Right kidney (tissue), 9 donors: ENCODE measurements at places on chromosomes 2 and 18.

GRCh38 chr2:239908744-239909143 is 116.4 kb downstream of the NDUFA10 start:
- no peak for DNase-seq

DNA sequence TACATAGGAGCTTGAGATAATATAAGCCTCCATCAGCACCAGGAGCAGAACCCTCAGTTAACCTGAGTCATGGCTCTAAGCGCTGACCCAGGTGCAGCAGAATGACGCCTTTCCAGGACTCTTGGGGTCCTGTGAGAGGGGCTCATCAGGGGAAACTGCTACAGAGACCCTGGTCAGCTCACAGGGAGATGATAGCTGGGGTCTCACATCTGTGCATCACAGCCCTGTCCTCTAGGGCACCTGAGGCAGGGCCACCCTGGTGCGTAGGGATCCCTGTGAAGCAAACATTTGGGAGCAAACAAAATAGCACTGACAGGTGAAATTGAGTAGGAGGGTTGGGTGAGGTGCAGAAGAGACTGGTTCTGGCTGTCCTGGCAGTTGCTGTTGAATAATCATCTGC is 219.2 kb downstream of the SH3RF3 start:
- DNase-seq = no peak

- no peak for DNase-seq
Observed at GRCh38 chr2:178827739-178828485, 20.7 kb upstream of the TTN start.

DNA sequence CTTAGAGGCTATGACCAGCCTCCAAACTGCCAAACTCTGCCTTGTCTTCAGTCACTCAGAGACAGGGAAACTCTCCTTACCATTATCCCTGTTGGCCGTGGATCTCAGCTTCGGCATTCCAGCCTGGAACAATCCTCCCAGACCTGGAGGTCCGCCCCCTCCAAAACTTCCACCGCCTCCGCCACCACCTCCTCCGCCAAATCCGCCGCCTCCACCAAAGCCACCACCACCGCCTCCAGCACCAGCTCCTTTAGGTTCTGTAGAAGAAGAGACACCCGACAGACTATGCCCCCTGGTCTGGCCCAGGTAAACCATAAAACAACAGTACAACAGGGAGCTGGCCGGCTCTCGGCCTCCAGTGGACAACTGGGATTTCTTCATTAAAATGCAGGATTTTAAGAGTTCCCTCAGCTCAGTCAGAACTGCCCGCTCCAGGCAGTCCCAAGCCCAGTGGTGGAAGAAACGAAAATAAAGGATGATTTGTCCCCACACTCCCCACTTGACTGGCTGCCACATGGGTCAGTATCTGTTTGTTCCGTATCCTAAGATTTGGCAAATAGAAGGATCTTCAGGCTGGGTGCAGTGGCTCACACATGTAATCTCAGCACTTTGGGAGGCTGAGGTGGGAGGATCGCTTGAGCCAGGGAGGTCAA is 22.4 kb downstream of the WIPF1 start:
- DNase-seq = no peak

GRCh38 chr2:110852051-110852450 is 119.7 kb downstream of the ACOXL start:
- no peak for DNase-seq

DNA sequence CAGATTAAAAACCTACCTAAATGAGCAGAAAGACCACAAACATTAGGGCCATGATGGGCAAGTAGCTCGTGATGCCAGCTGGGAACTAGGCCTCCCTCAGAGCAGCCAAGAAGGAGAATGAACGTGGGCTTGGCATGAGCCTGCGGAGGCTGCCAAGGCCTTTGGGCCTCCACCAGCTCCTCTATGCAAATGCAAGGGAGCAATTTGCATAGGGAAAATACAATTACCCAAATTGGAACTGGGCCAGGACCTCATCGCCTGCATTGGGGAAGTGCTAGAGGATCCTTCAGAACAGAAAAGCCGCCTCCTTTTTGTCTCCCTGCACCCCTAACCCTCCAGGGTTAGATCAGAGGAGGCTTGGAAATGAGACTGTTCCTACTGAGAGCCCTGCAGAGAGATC is 326.4 kb downstream of the SMAD2 start:
- no peak for DNase-seq

DNA sequence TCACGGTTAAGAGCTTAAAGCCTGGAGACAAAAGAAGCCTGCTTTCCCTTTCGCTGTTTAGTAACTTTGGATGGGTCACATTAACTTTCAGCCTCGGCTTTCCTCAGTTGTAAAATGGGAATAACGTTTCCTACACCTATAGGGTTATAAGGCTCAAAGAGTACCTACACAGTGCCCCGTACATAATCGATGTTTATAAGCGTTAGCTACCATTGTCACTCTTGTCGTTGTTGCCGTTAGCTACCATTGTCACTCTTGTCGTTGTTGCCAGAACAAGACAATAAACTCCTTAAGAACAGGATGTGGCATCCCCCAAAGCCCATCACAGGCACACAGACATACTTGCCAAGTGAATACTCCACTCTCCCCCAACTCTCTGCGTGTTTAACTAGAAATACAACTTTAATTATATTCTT is 901 bp upstream of the MFSD6 start:
- DNase-seq = no peak

GRCh38 chr2:231189571-231190495 is 8.6 kb upstream of the ARMC9 start:
- peak; percentile 65 for DNase-seq

GRCh38 chr2:5352286-5352685 is 339.9 kb upstream of the SOX11 start:
- DNase-seq = no peak

GRCh38 chr2:148907085-148907785 is 32.2 kb downstream of the KIF5C start:
- DNase-seq = no peak

- no peak for DNase-seq
Observed at GRCh38 chr2:153230977-153231376, 247.6 kb downstream of the RPRM start.

DNA sequence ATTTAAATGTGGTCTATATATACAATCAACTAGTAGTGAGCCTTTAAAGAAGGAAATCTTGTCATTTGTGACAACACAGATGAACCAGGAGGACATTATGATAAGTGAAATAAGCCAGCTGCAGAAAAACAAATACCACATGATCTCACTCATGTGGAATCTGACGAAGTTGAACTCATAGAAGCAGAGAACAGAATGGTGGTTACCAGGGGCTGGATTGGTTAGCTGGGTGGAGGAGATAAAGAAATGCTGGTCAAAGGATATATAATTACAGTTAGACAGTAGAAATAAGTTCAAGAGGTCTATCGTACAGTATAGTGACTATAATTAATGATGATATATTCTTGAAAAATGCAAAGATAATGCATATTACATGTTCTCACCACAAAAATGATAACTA is 267.9 kb downstream of the FBXO15 start:
- no peak for DNase-seq

DNA sequence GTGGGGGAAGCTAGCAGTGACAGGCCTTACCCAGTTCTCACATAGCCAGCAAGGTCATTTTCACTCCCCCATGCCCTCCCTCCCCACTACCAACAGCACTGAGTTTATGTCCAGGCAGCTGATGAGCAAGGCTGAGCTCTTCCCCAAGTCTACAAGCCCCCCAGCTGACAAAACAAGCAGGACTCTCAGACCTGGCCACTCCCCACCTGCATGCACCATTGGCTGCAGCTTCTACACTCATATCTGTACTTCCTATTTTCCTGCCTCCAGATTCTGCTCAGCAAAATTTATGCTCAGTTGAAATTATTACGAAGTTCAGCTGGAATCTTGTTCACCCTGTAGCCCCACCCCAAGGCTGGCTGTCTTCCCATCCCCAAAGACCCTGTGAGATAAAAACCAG is 339.3 kb downstream of the ARL6IP6 start:
- no peak for DNase-seq

DNA sequence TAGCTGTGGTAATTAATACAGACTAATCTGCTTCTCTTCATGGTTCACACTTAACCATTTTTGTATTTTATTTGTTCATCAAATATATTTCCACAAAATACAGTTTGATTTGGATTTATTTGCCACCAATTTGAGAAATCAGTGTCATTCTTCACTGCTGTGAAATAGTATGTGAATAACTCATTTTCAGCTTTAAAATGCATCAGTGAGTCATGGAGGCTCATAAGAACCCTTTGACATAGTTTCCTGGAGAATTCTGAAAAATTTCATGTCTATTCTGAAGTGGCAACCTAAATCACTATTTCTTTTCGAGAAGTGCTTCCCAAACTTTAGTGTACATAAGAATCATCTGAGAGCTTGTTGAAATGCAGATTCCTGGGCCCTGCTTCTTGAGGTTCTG is 1026.7 kb upstream of the ACVR2A start:
- no peak for DNase-seq

- DNase-seq = no peak
Observed at GRCh38 chr2:25712455-25712854, 39.1 kb upstream of the DTNB start.

GRCh38 chr2:3399381-3399780 is 19.9 kb downstream of the TRAPPC12 start:
- DNase-seq = no peak

DNA sequence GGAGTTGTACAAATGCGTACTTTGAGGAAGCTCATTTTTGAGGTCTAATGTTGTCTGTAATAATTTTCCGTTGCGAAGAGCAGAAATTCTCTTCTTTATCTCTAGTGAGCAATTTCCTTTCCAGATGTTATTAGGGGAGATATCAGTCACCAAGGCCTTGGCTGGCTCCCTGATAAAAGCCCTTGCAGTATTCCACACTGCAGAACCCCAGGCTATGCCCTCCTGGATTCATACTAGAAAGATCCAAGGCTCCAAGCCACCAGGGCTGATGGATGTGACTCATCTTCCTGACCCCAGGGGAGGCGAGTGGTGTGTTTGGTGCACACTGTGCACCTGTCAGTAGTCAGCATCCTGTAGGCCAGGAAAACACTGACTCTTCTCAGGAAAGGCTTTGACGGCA is 34.7 kb downstream of the INO80C start:
- no peak for DNase-seq

- no peak for DNase-seq
Observed at GRCh38 chr2:205781244-205781931, 99.1 kb downstream of the NRP2 start.

DNA sequence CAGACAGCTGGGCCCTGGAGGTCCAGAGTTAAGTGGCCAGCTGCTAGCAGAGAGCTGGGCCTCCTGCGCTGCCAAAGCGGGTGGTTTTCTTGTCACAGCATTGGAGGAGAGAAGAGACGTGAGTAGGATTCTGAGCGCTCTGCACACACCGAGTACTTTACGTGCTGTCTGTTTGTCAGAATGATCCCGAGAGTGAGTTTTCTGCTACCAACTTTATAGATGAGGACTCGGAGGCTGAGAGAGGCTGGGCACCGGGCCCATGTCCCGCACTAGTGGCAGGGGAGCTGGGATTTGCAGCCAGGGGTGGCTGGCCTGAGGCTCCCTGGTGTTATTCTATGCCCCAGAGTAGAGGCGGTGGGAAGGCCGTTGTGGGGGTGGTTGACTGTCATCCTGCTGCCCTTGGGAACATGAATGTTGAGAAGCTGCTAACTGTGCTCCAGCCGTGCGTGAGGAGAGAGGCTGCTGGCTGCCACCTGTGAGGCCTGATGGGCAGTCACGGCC is 36.3 kb upstream of the MBP start:
- DNase-seq = no peak

DNA sequence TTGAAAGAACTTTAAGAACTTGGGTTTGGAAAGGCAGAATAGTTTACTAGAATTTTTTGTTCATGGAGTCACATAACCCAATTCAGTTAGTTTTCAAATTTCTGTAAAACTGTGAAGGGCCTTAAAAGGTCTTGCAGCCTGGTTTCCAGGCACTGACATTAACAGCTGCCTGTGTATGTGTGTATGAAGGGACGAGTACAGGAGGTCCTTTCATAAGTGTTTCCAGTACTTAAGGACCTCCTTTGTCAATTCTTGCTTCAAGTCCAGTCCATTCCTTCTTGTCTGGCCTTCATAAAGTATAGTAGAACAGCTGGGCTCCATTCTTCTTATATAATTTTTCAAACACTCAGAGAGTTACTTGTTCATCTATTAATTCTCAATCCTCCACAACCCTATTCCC is 136.5 kb downstream of the NR4A2 start:
- DNase-seq = no peak

DNA sequence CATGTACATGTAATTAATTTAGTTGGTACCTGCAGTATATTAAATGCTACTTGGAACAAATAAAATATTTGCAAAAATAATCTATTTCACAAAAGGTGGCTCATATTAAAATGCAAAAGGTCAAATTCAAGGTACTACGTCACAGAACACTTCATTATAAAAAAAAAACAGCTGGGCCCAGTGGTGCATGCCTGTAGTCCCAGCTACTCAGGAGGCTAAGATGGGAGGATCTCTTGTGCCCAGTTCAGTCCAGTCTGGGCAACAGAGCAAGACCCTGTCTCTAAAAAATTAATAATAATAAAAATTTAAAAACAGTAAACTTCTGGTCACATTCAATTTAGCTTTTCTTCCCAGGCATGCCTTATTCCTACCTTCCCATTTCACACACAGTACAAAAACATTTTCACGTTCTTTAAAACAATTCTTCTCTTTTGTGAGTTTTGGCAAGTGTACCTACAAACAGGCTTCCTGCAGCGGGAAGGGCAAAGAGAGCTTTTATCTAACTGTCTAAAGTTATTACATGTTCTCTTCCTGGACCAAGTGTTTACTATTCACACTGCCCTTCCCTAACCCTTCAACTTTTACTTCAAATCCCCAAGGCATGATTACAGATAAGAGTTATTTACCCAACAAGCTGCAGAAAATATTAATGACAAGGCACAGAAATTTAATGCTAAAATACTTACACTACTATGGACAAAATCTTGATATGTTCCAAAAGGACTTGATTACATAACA is 10.7 kb downstream of the BAZ2B start:
- no peak for DNase-seq

DNA sequence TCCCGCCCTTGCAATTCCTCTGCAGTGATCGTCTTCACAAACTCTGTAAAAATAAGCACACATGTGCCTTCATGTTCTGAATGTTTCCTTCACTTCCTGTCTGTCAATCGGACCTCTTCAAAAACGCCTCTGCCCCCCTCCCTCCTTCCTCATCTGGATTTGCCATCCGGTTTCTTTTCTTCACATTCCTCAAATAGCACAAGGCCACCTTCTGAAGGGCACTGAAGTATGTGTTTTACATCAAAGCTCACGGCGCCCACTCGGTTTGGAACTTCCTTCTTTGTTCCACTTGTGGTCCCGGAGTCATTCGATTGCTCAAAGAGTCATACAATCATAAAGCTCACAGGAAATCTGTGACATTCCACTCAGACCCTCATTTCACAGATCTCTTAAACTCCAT is 758.1 kb upstream of the SALL3 start:
- DNase-seq = no peak

GRCh38 chr2:18791172-18791797 is 201.9 kb upstream of the NT5C1B start:
- no peak for DNase-seq

- no peak for DNase-seq
Observed at GRCh38 chr2:193695367-193695766, 1500.6 kb upstream of the TMEFF2 start.

DNA sequence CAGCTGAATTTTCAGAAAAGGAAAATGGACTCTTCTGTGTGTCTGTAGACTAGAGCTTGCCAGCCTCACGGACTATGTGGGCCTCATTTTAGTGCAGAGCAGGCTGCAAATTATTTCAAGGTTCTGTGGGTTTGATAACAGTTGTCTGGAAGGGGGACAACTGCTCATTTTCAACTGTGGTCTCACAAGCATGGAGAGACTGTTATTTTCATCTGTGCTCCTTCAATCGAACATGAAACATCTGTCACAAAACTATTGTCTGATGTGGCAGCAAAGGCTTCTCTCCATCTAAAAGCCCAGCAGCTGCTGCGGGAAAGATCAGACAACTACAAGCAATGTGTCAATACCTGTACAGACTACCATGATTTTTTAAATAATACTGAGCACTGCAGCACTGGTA is 211.8 kb downstream of the LRRTM4 start:
- DNase-seq = no peak
